Activated CD8-positive, alpha-beta memory T cell treated with anti-CD3 and anti-CD28 coated beads, Interleukin-2, amount 10 ng/mL, durations not matched to agents 7 days and 5 days (primary cell): ENCODE measurements at places on chromosomes 3 and 15. TPM values are rescaled to one million over a fixed set of nuclear protein-coding genes. Genes with fewer than 3 reads are reported as not detected.

DNA sequence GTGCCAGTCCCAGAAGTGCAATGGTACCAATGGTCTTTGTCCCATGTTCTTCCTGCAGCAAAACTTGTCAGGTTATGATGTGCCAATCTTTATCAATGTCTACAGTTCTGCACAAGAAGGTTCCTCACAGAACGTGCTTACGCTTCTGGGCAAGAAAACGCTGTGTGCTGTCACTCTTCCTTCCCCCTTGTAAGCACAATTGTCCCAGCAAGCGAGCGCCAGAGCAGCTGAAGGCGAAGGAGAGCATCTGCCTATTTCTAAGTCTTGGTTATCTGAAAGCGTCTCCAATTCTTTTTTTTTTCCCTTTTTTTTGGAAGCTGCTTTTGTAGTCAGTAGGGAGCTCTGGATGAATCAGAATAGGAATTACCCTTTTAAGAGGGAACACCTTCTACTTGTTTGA is 514.4 kb downstream of the FGF12 start:
- DNase-seq = no peak

GRCh38 chr3:197225579-197225978 is 72.8 kb downstream of the DLG1 start:
- DNase-seq = no peak

- no peak for DNase-seq
Measured at GRCh38 chr3:69865925-69866679, 126.8 kb downstream of the MITF start.

DNA sequence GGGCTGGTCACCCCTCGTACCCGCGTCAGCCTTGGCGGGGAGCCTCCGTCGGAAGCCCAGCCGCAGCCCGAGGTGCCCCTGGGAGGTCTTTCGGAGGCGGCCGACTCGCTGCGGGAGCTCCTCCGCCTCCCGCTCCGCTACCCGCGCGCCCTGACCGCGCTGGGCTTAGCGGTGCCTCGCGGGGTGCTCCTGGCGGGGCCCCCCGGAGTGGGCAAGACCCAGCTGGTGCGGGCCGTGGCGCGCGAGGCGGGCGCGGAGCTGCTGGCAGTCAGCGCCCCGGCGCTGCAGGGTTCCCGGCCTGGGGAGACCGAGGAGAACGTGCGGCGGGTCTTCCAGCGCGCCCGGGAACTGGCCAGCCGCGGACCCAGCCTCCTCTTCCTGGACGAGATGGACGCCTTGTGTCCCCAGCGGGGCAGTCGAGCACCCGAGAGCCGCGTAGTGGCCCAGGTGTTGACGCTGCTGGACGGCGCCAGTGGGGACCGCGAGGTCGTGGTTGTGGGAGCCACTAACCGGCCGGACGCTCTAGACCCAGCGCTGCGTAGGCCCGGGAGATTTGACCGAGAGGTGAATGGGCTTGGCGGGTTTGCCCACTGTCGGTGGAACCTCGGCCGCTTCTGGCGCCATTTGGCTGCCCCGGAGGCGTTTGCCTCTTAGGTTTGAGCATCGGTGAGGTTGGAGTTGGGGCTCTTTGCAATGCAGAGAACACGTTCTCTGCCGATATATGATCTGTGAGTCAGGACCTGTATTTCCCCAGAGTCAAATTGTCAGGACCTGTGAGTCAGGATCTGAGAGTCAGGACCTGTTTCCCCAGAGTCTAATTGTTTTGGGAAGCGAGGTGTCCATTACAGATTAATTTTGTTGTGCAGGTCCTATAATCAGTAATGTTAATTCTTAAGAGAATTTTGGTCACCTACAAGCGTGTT is 24.9 kb upstream of the GATM start:
- DNase-seq = peak; percentile 47

Gene ZWILCH
- 35.6 TPM for total RNA-seq

Gene SEMA5B
- not detected for total RNA-seq

GRCh38 chr3:113721636-113722035 is 24.4 kb downstream of the NAA50 start:
- no peak for DNase-seq

Gene ZBTB47
- total RNA-seq = 0.41 TPM

Gene FSD2
- total RNA-seq = not detected

Gene CSPG5
- total RNA-seq = 0.32 TPM
